HT1080 (cell line): ENCODE measurements at places on chromosomes 12 and 14.

GRCh38 chr12:129827866-129828384, 75.9 kb downstream of the TMEM132D start:
- no peak for DNase-seq

DNA sequence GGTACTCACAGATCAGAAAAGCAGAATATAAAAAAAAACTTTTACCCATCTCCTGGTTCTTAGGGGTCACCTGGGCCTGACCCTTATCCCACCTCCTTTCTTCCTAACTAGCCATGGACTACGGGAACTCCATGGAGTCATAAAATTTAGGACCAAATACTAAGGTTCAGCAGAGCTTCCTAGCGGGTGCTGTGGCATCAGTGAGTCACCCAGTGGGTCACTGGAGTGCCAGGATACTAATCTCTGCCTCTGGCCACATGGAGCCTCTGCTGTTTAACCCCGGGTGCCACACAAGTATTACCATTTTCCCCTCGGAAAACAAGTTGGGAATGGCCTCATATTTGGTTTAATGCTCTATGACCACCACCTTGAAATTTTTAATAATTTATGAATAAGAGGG, 6.9 kb downstream of the ZBTB39 start:
- no peak for DNase-seq

- peak; percentile 87 for DNase-seq
Observed at GRCh38 chr12:110039085-110039807, 9.1 kb downstream of the C12orf76 start.

DNA sequence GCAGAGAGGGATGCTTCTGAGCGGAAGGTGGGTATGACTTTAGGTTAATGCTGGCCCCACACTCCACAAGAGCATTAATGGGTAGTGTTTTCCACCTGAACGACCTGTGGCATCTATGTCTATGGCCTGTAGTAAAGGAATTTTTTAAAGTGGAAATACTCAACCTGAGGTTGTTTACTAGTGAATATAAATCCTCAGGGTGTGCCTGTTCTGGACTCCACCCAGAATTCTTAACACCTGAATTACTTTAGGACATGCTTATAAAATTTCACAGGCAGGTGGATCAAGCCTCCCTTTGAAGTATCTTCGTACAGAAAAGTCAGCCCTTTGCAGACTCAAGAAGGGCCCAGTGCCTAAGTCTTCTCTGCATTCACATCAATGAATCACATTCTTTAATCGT, 196.1 kb downstream of the ESR2 start:
- no peak for DNase-seq

GRCh38 chr12:106984588-106985137, 2.3 kb downstream of the MTERF2 start:
- DNase-seq, result no peak

- DNase-seq, result peak; percentile 87
Observed at GRCh38 chr14:56333359-56334292, 215.4 kb downstream of the PELI2 start.

GRCh38 chr12:75890660-75891059, 140.9 kb downstream of the PHLDA1 start:
- DNase-seq, result no peak

- DNase-seq, result peak; percentile 74
Observed at GRCh38 chr12:61821381-61821780, 438.8 kb upstream of the USP15 start.

DNA sequence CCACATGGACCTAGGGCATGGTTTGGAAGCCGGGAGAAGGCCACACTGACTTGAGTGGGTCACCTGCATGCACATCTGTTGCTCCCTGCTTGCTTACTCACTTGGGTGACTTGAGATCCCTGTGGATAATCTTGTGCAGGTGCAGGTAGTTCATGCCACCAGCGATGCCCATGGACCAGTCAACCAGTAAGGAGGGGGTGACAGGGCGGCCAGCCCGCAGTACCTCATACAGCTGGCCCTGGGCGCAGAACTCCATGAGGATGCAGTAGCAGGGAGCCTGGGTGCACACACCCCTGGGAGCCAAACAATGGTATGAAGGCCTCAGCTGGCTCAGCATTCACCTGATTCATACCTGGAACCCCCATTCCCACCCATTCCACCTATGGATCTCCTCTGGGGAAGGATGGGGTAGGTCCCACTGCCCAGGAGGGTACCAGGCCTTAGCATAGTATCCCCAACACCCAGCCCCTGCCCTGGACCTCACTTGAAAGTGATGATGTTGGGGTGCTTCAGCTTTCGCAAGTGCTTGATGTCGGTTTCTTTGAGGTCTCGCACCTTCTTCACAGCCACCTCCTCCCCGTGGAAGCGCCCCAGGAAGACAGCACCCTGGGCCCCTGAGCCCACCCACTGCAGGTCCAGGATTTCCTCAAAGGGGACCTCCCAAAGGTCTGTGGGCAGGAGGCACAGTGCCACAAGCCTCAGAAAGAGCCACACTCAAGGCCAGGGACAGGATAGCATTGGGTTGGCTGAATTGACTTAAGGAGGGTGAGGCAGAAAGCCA, 13.1 kb downstream of the MAP3K12 start:
- DNase-seq, result no peak
